GM23338 (cell line): ENCODE measurements at places on chromosomes 3 and 15. TPM values are rescaled to one million over a fixed set of nuclear protein-coding genes. Genes with fewer than 3 reads are reported as not detected.

The HRG gene
- total RNA-seq: not detected in 2 replicates

The EAF2 gene
- 5.7 and 8.8 TPM in 2 replicates for total RNA-seq

The SPATA12 gene
- total RNA-seq: 0.10 TPM in 1 of 2 replicates, not detected in the other

The STRA6 gene
- 9.9 and 14.1 TPM in 2 replicates for total RNA-seq

The SPESP1 gene
- not detected in 2 replicates for total RNA-seq

DNA sequence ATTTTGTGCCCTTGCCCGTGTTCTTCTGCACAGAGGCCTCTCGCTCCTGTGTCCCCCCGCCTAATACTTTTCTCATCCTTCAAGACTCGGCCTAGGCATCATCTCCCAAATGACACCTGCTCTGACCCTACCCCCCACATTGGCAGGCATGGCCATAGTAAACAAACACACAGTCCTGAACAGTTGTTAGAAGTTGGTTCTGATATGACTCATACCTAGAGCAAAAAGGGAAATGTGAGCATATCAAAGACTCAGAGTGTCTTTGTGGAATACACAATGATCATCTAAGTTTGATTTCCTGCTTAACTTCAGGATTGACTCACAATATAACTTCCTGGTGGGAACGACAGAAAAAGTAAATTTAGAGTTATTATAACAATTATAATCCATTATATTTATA is 120.5 kb downstream of the POLR2M start:
- H3K27ac ChIP-seq: no peak overlapping the region

GRCh38 chr3:31227131-31227562 is 305.6 kb upstream of the STT3B start:
- no peak for DNase-seq
- no peak overlapping the region for H3K4me3 ChIP-seq
- no peaks in the 10 kb centered on the region for H3K27me3 ChIP-seq
- H3K36me3 ChIP-seq: no peaks in the 10 kb centered on the region
- H3K27ac ChIP-seq: no peak overlapping the region

DNA sequence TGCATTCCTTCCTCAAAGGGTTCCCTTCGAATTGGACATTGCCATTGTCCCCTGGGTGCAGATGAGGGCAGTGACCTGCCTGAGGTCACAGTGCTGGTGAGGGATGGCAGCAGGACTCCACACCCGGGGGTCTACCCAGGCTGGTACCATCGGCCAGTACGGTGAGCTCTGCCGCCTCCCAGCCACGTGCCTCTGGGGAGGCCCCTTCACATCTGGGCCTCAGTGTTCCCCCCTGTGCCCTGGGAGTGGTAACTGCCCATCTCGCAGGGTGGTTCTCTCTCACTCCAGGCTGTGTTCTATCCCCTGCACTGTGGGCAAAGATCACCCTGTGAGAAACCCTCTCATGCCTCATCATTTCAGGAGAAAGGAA is 99.4 kb upstream of the IQSEC1 start:
- H3K36me3 ChIP-seq: no peaks in the 10 kb centered on the region; the same call in 1 of the 2 replicates
- no peaks in the 10 kb centered on the region for H3K27me3 ChIP-seq
- no peak overlapping the region for H3K4me3 ChIP-seq
- no peak overlapping the region for H3K27ac ChIP-seq

GRCh38 chr15:78685159-78685921 is 44.3 kb upstream of the CHRNB4 start:
- DNase-seq: peak; percentile 40
- peaks cover 32% of the 10 kb centered on the region for H3K4me1 ChIP-seq
- H3K4me3 ChIP-seq: no peak overlapping the region
- H3K27me3 ChIP-seq: no peaks in the 10 kb centered on the region

DNA sequence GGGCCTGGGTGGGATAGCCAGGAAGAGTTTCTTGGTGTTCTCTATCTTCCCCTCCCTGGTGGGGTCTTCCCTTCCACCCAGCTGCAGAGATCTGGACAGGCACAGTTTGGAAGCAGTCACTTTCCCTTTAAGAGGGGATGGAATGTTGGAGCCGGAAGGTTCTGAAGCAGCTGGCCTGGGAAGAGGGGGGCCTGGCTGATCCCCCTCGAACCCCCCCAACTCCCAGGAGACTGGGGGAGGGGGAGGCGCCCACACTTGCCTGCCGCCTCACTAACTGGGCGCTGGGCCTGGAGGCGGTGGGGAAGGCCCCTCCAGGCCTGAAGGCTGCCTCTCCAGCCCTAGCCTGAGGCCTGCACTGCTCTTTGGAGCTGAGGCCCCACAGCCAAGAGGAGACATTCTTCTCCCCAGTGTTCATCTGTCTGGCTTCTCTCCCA is 1.4 kb downstream of the DVL3 start:
- H3K36me3 ChIP-seq: no peaks in the 10 kb centered on the region; the same call in 1 of the 2 replicates
- peaks cover 20% of the 10 kb centered on the region for H3K4me1 ChIP-seq
- H3K27me3 ChIP-seq: no peaks in the 10 kb centered on the region

DNA sequence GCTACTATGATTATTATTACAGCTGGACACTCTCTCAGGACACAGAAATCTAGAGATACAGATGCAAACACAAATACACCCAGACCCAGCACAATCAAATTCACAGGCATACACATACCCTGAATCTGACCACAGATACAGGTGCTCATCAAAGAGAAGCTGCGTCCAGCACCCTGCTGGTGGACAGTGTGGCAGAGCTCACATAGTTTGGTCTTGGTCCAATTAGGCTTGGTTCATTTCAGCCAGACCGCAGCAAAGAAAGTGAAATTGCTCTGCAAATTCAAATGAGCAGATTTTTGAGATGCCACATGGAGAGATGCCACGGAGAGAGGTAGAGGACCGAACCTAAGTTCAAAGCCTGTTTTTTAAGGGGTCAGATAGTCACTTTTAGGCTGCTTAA is 55.6 kb downstream of the ANAPC13 start:
- no peak for DNase-seq
- no peak overlapping the region for H3K4me3 ChIP-seq
- no peaks in the 10 kb centered on the region for H3K27me3 ChIP-seq
- no peak overlapping the region for H3K27ac ChIP-seq

DNA sequence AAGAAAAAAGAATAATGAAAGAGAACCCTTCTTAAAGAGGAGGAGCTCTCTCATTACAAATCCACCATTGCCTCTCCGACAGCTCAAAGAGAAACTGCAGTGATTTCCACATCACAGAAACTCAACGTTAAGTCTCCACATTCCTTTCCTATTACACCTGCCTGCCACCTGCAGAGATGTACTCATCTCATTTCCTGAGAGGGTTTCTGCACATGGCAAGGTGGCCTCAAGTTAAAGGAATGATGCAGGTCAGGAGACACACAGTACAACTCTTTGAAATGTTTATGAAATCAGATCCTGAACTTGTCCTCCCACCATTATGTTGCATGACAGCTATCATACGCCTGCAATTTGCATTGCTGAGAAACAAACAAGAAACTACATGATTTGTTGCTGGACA is 458.4 kb upstream of the ADAMTS9 start:
- H3K36me3 ChIP-seq: no peaks in the 10 kb centered on the region
- H3K27me3 ChIP-seq: no peaks in the 10 kb centered on the region
- H3K4me1 ChIP-seq: peaks cover 35% of the 10 kb centered on the region
- H3K27ac ChIP-seq: peak overlapping the region; percentile 63; the same call in 1 of the 2 replicates
- no peak overlapping the region for H3K4me3 ChIP-seq
- peak; percentile 86 for DNase-seq
